ENCODE measurements at places on chromosomes 5 and 9.

- H3K27me3 ChIP-seq: peaks cover 6% of the 10 kb centered on the region
- no peak for DNase-seq
- H3K4me1 ChIP-seq: no peaks in the 10 kb centered on the region
- no peak overlapping the region for H3K4me3 ChIP-seq
- H3K27ac ChIP-seq: no peak overlapping the region
Observed at GRCh38 chr9:91750343-91750742, 199.7 kb downstream of the ROR2 start.

- H3K36me3 ChIP-seq: no peaks in the 10 kb centered on the region
- DNase-seq: no peak
- no peak overlapping the region for H3K27ac ChIP-seq
- peaks cover 6% of the 10 kb centered on the region for H3K4me1 ChIP-seq
Observed at GRCh38 chr5:36724467-36725332, 118.3 kb downstream of the SLC1A3 start.

- no peaks in the 10 kb centered on the region for H3K4me1 ChIP-seq
- H3K36me3 ChIP-seq: no peaks in the 10 kb centered on the region
- H3K27ac ChIP-seq: no peak overlapping the region
- H3K27me3 ChIP-seq: no peaks in the 10 kb centered on the region
- no peak for DNase-seq
Observed at GRCh38 chr5:147396070-147396823, 113.6 kb downstream of the DPYSL3 start.

GRCh38 chr5:58505502-58505901, 14.3 kb downstream of the GAPT start:
- H3K4me1 ChIP-seq: no peaks in the 10 kb centered on the region
- H3K27ac ChIP-seq: no peak overlapping the region
- DNase-seq: no peak

DNA sequence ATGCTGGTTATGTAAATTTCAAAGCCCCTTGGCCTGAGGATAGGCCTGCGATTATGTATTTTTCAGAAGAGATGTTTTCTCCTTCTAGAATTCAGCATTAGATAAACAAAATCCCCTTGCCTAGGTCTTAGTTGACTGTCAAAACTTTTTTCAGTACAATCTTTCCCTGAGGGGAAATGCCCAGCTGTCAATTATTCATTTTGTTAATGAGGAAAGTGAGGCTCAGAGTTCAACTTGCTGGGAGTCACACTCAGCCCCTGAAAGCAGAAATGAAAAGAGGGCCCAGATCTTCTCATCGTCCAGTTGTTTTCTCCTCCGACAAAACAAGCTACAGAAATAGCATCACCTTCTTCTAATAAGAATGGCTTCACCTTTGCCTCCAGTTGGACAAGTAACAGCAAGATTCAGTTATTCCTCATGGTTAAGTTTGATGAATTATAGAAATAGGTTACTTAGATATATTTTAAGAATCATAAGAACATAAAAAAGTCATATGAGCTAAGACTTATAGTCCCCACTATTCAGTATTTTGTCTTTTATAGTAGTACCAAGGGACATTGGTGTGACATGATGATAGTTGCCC, 627.1 kb upstream of the WWC1 start:
- no peak overlapping the region for H3K27ac ChIP-seq
- H3K36me3 ChIP-seq: no peaks in the 10 kb centered on the region
- H3K27me3 ChIP-seq: no peaks in the 10 kb centered on the region
- no peaks in the 10 kb centered on the region for H3K4me1 ChIP-seq
- H3K4me3 ChIP-seq: no peak overlapping the region

DNA sequence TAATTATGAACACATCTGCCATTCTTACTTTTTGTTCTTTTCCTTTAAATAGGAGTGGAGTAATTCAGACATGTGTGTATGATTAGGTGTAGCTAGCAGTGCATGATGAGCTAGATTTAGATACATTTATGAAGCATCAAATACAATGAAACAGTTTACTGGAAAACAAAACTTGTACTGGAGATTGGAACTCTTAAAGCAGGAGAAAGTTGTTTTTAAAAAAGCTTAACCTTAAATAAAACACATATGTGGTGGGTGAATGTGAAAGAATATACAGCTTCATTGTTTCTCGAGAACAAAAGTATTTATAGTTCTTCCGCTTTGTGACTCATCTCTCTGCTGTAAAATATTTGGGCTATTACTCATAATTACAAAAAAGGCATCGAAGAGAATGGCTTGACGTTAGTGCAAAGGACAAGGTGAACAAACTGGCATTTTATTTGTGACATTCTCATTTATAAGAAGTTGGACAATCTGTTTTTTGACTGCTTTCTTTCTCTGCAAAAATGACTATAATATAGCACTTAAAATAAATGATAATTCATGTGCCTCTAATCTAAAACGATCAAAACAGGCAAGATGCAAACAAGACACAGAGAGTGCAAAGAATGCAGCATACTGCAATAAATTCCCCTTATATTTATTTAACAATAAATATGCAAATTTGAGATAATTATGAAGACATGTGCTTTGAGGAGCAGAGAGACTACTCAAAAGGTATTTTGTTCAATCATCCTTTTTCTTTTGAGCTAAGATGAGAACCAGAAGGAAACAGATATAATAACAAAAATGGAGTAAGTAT, 478.8 kb downstream of the CETN3 start:
- H3K4me1 ChIP-seq: no peaks in the 10 kb centered on the region
- no peak for DNase-seq
- H3K27me3 ChIP-seq: no peaks in the 10 kb centered on the region
- no peak overlapping the region for H3K4me3 ChIP-seq
- no peaks in the 10 kb centered on the region for H3K36me3 ChIP-seq

- H3K4me3 ChIP-seq: no peak overlapping the region
- no peaks in the 10 kb centered on the region for H3K36me3 ChIP-seq
- no peak for DNase-seq
- no peaks in the 10 kb centered on the region for H3K27me3 ChIP-seq
Observed at GRCh38 chr5:16791036-16791705, 144.9 kb downstream of the MYO10 start.

DNA sequence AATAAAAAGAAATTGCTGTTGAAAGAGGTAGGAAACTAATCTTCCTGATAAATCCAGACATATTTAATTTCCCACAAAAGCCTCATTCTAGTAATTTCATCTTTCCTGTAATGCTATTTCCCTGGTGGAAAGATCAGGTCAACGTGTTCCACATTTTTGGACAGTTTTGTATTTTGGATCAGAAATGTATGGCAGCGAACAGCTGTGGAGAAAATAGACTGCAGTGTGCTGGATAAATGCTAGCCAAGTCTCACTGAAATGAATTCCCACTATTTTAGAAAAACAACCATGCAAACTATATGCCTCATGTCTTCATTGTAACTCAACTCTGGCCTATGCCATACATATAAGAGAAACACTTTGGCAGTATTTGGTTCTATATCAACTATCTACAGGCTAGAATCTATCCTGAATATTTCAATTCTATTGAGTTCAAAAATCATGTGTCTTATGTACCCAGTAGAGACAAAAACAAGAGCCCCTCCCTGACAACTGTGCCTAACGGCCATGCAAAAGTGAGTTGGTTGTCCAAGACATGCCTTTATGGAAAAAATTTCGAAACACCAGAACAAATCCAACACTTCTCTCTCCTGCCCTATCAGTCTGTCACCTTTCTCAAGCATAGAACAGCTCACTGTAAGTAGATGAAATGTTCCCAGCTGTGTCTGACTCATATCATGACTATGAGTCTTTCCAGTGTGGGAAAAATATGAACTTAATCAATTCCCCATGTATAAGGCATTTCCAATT, 191.3 kb upstream of the NREP start:
- H3K36me3 ChIP-seq: no peaks in the 10 kb centered on the region
- no peaks in the 10 kb centered on the region for H3K27me3 ChIP-seq
- no peak overlapping the region for H3K27ac ChIP-seq
- no peak for DNase-seq
- H3K4me1 ChIP-seq: no peaks in the 10 kb centered on the region

DNA sequence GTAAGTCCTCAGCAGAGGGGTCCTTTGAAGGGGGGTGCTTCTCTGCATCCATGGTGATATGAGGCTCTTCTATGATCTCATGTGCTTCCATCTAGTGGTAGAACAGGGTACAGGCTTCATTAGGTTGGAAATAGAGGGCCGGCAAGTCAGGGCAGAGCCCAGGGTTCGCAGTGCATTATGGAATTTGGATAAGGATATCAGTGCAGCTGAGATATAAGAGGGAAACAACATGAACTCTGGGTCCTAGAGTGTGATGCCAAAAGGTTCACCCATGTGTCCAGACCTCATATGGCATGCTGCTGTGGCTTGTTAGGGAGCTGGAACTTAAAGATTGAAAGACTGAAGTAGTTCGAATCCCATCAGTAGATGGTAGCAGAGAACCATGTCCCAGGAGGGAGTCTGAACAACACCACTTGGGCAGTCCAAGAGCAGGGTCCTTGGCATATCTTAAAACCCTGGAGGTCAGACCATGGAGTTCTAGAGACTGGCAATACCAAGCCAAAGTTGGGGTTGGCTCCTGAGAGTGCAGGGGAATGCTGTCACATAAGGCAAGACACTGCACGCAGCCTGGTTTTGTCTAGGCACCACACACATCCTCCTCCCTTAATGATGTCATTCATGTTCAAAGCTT, 2.3 kb downstream of the FAM221B start:
- DNase-seq: peak; percentile 45
- H3K27ac ChIP-seq: no peak overlapping the region
- H3K36me3 ChIP-seq: no peaks in the 10 kb centered on the region
- peaks cover 14% of the 10 kb centered on the region for H3K4me1 ChIP-seq
- H3K27me3 ChIP-seq: no peaks in the 10 kb centered on the region

GRCh38 chr5:172028167-172028566, 21.7 kb upstream of the FBXW11 start:
- no peaks in the 10 kb centered on the region for H3K36me3 ChIP-seq
- no peak overlapping the region for H3K27ac ChIP-seq
- H3K4me3 ChIP-seq: no peak overlapping the region
- H3K4me1 ChIP-seq: no peaks in the 10 kb centered on the region

- DNase-seq: no peak
- no peaks in the 10 kb centered on the region for H3K4me1 ChIP-seq
- H3K27me3 ChIP-seq: no peaks in the 10 kb centered on the region
- H3K4me3 ChIP-seq: no peak overlapping the region
- no peak overlapping the region for H3K27ac ChIP-seq
- no peaks in the 10 kb centered on the region for H3K36me3 ChIP-seq
Observed at GRCh38 chr5:4313138-4313537, 717.5 kb downstream of the IRX1 start.

- no peak for DNase-seq
- H3K4me1 ChIP-seq: no peaks in the 10 kb centered on the region
- H3K36me3 ChIP-seq: no peaks in the 10 kb centered on the region
- peak overlapping the region; percentile 57 for H3K27ac ChIP-seq
- no peak overlapping the region for H3K4me3 ChIP-seq
Observed at GRCh38 chr9:108093773-108094675, 604.5 kb upstream of the KLF4 start.

GRCh38 chr5:110195288-110195687, 505.6 kb downstream of the MAN2A1 start:
- no peak overlapping the region for H3K27ac ChIP-seq
- no peaks in the 10 kb centered on the region for H3K36me3 ChIP-seq
- no peaks in the 10 kb centered on the region for H3K27me3 ChIP-seq
- H3K4me3 ChIP-seq: no peak overlapping the region
